ENCODE measurements at places on chromosomes 4 and X.
A peak's percentile ranks its signal among the peaks of the same experiment; 100 is the strongest.

GRCh38 chrX:134738445-134738844 is 80.2 kb upstream of the PLAC1 start:
- no peak for DNase-seq

- DNase-seq, result no peak
These were observed 522.0 kb downstream of the GRID2 start for GRCh38 chr4:92825791-92826190.

- DNase-seq, result no peak
These were observed 197.0 kb upstream of the MAD2L1 start for GRCh38 chr4:120263618-120264017.

- DNase-seq, result no peak
These were observed 110.4 kb upstream of the ATXN3L start for GRCh38 chrX:13430136-13430827.

- DNase-seq, result no peak
These were observed 18.0 kb upstream of the WWC2 start for GRCh38 chr4:183081116-183081469.

DNA sequence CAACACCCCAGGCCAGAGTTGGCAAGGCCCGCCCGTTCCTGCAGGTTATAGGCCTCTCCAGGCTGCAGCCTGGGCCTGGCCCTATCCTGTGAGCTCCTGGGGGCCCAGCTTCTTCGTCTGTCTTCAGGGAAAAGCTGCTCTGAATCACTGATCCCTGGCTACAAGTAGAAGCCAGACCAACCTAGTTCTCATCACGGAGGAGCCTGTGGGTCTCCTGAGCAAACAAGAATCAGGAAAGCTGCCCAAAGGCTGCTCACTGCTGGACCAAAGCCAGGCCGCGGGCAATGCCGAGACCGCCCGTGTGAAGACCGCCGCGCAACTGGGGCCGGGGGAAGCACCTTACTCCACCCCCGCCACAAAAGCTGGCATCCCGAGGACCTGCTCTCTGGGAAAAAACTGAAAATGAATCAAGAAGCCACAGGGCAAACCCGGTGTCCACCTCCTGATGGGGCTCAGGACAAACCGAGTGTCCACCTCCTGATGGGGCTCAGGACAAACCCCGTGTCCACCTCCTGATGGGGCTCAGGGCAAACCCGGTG is 12.8 kb downstream of the CTBP1 start:
- no peak for DNase-seq

GRCh38 chrX:138856881-138857604 is 145.5 kb upstream of the FGF13 start:
- DNase-seq, result no peak

DNA sequence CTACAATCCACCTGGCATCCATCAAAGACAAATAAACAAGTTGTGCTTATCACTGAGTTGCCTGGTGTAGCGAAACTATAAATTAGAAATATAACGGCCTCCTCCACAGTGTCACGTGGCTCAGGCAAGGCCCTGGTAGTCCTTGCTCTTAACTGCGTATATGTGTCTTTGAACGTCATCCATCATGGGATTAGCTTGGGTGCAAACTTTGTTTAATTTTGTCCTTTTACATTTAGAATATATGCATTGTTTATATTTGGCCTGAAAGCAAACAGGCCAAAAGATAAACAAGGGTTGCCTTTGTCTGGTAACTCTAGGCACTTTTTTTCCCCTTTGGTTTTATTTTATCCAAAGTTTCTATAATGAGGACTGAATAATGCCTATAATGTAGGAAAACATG is 184.9 kb downstream of the KIT start:
- DNase-seq, result no peak

- no peak for DNase-seq
These were observed 139.2 kb downstream of the NWD2 start for GRCh38 chr4:37383579-37384229.

DNA sequence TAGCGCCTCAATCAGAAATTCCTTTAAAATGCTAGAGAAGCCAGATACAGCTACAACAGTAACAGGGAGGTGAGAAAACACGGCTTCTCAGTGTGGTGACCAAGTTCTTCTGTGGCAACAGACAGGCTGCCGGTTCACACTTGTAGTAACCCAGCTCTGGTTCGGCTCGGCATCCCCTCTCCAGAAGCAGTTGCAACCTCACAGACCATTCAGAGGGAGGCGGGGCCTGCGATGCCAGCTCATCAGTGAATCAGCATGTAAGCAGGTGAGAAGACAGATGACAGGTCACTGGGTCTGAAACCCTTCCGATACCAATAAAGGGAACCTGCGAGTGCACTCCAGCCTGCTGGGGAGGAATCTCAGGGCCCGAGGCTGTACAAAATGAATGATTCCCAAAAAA is 251.0 kb downstream of the KCNIP4 start:
- DNase-seq, result no peak

DNA sequence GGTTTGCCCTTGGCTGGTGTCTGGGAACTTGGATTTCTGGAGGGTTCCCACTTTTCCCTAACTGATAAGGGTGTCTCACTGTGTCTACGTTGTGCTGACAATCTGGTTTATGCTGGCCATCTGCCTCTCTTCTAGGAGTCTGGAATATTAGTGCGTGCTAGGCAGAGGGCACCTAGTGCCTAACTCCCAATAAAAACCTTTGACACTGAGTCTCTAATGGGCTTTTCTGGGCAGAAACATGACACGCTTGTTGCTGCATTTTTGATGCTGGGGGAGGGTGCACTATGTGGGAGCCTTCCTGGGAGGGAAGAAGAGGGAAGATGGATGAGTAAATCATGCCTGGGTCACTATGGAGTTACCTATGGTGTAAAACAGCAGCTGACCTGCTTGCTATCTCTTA is 16.3 kb upstream of the ZNF41 start:
- DNase-seq, result no peak

- no peak for DNase-seq
These were observed 12.5 kb upstream of the RAB28 start for GRCh38 chr4:13496605-13497004.

DNA sequence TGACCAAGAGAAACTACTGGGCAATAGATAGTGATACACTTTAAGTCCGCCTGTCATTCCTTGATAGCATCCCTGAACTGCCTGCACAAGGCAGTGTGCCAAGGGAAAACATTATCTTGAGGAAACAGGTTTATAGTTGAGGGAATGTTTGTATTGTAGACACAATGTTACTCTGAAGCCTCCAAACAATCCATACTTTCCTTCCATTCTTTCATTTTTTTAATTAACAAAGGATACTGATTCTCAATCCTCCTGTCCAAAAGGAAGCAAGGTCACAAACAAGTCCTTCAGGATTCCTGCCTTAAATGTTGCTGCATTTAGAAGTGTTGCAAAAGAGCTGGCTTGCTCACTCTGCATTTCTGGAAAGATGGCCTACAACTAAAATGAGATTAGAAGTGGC is 61.7 kb upstream of the PRSS48 start:
- no peak for DNase-seq

GRCh38 chrX:46572340-46572936 is 1.1 kb upstream of the CHST7 start:
- no peak for DNase-seq

DNA sequence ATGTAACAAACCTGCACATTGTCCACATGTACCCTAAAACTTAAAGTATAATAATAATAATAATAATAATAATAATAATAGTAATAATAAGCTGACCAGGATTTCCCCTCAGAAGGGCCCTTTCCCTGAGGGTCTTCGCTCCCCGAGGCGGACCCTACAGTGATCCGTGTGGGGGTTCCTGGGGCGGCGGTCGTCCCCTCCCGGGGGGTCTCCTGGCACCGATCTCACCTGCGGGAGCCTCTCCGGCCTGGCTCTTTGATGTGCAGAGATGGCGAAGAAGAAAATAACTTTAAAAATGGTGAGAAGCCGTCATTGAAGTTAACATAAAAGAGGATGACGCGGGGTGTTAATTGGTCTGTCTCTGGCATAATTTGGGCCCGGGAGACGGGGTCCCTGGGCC is 48.2 kb upstream of the PPP2R3B start:
- no peak for DNase-seq

GRCh38 chrX:134571796-134572195 is 86.5 kb downstream of the PLAC1 start:
- DNase-seq, result no peak

GRCh38 chr4:172377486-172378140 is 564.4 kb downstream of the GALNTL6 start:
- DNase-seq, result no peak

DNA sequence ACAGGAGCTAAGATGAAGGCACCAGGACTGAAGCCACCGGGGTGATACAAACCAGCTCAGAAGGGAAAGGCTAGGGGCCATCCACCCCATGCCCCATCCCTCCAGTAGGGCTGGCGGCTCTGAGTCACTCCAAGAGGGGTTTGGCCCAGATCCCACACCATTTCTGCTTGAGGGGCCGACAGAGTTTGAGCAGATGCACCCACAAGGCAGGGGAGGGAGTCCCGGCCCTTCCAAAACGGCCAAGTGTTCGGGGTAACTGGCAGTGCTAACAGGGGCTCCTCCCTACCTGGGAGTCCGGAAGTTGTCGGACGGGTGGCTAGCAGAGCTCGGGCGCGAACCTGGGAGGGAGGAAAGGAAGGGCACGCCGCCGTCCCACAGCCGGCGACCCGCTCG is 412 bp downstream of the SLC10A3 start:
- no peak for DNase-seq

GRCh38 chr4:169383724-169384123 is 113.0 kb upstream of the SH3RF1 start:
- no peak for DNase-seq

GRCh38 chr4:6027392-6027791 is 9.2 kb upstream of the C4orf50 start:
- DNase-seq, result no peak

- no peak for DNase-seq
These were observed 167.9 kb downstream of the CAMK2D start for GRCh38 chr4:113593400-113594230.

GRCh38 chr4:87103086-87103485 is 117.3 kb downstream of the KLHL8 start:
- DNase-seq, result no peak

GRCh38 chr4:173013232-173013930 is 155.2 kb upstream of the GALNT7 start:
- DNase-seq, result peak; percentile 13

- no peak for DNase-seq
These were observed 77.5 kb downstream of the HTRA3 start for GRCh38 chr4:8346838-8347605.

- no peak for DNase-seq
These were observed 25.2 kb downstream of the FOXR2 start for GRCh38 chrX:55648434-55648833.

DNA sequence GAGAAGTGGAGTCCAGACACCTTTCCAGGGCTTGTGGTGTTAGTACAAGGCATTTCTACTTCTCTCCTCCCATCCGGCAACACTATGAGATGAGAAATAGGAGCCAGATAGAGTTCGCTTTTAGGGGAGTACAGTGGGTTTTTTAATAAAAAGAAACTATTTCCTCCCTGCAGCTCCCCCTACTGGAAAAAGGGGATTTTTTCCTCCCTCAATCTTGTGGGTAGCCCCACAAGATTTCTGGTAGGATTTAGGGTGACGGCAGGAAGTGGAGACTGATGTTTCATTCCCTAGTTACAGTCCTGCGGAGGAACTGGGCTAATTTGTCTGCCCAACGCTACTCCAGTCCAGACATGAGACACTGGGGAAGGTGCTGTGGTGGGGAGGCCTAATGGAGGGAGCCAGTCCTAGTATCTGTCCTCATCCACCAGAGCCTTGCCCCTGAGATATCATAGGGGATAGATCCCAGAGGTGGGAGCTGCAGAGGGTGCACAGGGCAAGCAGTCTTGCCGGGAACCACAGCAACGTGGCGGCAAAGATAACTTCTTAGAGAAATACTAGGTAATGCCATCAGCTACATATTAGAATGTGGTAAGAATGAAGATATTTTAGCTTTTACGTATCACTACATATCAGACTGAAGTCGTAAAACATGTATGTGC is 45.5 kb upstream of the PRKG2 start:
- DNase-seq, result no peak

DNA sequence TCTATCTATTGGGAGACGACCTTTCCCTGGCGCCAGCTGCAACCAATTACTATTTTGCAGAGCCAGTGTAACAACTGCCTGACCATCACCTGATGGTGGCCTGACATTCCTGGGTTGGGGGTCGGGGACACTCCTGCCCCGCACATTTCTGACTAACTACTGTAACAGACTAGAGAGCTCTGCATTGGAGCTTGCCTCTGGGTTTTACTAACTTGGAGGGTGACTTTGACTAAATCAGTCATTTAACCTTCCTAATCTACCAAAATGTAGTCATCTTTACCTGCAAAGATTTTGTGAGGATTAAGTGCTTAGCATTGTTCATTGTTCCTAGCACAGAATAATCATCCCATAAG is 37.5 kb upstream of the ABCG2 start:
- no peak for DNase-seq

Data from GM19239 (cell line).